ENCODE measurements at places on chromosomes 13 and 19.

GRCh38 chr13:33994198-33994597 lies 176.2 kb downstream of the RFC3 start:
- DNase-seq: no peak

GRCh38 chr19:15540435-15540834 lies 32.1 kb downstream of the CYP4F22 start:
- DNase-seq: no peak

DNA sequence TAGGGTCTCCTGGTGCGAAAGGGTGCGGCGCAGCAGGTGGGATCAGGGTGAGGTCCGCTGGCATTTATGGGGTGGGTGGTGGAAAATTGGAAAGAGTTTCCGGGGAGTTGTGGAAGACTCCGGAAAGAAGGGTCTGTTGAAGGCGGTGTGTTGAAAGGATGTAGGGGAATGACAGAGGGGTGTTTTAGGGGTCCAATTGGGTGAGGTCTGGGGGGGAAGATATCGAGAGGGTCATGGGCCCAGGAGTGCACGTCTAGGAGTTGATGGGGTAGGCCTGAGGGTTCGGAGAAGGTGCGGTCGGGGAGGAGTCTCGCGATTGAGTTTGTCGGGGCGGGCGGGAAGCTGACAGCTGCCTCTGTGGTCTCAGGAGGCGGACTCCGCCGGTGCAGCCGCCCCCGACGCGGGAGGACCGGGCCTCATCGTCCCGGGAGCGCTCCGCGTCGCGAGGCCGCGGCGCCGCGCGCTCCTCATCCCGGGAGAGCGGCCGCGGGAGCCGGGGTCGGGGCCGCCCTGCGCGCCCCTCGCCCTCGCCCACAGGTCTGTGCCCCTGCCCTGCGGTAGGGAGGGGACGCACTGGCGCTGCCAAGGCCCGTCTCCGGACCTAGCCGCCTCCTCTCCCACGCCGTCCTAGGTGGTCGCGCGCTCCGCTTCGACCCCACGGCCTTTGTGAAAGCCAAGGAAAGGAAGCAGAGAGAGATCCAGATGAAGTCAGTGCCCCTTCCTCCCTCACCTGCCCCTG lies 7.0 kb downstream of the PGLYRP1 start:
- no peak for DNase-seq

DNA sequence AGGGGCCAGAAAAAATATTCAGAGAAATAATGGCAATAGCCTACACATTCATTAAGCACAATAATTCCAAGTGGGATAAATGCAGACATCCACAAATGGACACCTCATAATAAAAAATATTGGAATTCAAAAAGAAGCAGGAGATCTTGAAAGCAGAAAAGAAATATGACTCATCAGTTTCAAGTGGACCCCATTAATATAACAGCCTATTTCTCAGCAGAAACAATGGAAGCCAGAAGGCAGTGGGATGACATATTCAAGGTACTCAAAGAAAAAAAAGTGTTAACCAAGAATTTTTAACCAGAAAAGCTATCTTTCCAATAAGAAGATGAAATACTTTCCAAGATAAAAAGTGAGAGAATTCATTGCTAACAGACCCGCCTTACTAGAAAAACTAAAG lies 48.4 kb upstream of the CYP2A13 start:
- DNase-seq: no peak

GRCh38 chr19:2015608-2015950 lies at the start of gene BTBD2:
Gene BTBD2 (minus strand): TSS chr19:2015714. CDS start chr19:2015703, 11 bp downstream.
- DNase-seq: no peak

DNA sequence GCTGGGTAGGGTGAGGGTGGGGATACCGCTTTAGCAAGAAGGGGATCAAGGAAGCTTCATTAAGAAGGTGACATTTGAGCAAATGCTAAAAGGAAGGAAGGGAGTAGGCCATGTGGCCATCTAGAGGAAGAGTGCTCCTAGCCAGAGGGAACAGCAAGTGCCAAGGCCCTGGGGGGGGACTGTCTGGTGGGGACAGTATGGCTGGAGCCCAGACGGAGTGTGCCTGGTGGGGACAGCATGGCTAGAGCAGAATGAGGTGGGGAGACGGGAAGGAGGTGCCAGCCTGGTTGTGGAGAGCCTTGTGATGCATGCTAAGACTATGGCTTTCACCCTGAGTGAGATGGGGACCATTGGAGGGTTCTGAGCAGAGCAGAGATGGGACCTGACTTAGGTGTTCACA lies 2.1 kb upstream of the TGFB1 start:
- no peak for DNase-seq

DNA sequence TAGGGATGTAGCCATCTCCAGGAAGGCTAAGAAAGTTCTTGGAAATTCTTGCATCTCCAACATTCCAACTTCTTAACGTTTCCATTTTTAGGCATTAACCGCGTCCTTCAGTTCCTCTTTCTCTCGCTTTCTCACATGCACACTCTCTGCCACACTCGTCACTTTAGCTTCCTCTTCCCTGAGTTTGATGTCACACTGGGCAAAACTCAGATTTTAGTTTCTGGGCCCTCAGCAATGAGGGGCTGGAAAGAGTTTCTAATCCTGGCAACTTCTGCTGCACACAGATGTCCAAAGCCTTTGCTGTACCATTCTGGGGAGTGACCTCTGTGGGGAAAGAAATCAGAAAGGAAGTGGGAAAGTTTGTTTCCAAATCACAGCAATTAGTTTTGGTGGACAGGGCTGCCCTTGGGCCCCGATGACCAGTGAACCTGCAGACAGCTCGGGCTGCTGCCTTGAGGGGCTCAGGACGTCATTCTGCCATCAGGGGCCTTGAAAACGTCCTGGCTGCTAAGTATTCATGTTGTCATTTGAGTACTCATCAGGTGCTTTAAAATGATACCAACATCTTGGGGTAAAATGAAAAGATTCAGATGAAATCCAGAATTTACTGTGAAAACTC lies 89.3 kb downstream of the KL start:
- DNase-seq: no peak

Measured in stimulated activated CD8-positive, alpha-beta memory T cell treated with anti-CD3 and anti-CD28 coated beads, Interleukin-7, amount 100 ng/mL, for 1 hour (primary cell).